Muscle of leg (tissue), 16 donors: ENCODE measurements at places on chromosomes 4 and X. TPM values are rescaled to one million over a fixed set of nuclear protein-coding genes. Genes with fewer than 3 reads are reported as not detected.

- peak; percentile 89 for DNase-seq
Measured at GRCh38 chr4:99946356-99947189, at the start of gene DNAJB14. Gene DNAJB14, minus strand, starts transcription at chr4:99946618. Its CDS starts 47 bp downstream, at chr4:99946571.

GRCh38 chr4:39649639-39650265 is 11.1 kb upstream of the SMIM14 start:
- no peak for DNase-seq

GRCh38 chrX:68659385-68659784 is 11.9 kb downstream of the STARD8 start:
- peak; percentile 82 for DNase-seq

GRCh38 chrX:107571296-107571998 is 56.9 kb upstream of the PRPS1 start:
- DNase-seq, result no peak

GRCh38 chr4:15778289-15779241 is at the start of gene CD38:
Gene CD38, plus strand, starts transcription at chr4:15778328. Its CDS starts 87 bp downstream, at chr4:15778415.
- DNase-seq, result peak; percentile 39

DNA sequence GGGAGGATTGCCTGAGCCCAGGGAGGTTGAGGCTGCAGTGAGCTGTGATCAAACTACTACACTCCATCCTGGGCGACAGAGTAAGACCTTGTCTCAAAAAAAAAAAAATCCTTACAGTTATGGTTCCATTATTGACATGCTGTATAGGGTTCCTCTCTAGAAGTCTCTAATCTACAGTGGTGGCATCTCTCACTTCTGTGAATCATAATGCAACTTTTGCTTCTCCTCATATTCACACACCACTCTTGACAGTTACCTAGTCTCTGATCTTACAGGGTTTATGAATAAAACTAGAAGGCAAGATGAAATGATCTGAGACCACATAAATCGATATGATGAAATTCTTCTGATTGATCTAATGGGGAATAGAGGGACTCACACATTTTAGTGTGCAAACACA is 40.6 kb downstream of the DOCK11 start:
- no peak for DNase-seq

DNA sequence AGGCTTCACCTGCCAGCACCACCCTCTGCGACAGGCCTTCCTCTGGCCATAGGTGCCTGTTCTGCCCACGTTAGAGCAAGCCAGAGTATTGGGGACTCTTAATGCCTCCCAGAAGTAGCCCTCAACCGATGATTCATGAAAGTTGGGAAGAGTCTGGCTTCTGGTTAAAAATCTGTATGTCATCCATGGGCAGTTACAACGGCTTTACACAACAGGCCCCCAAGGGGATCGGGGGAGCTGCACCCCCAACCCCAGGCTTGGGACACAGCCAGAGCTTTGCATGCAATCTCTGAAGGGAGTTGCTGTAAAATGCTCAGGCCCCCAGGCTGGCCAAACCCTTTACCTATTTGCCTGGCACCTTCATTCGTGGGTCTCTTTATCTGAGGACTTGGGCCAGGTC is 5.4 kb upstream of the CYTL1 start:
- DNase-seq, result no peak

GRCh38 chrX:13659063-13659462 is 6.1 kb downstream of the TCEANC start:
- no peak for DNase-seq

GRCh38 chr4:100428051-100428450 is 89.8 kb downstream of the EMCN start:
- no peak for DNase-seq

DNA sequence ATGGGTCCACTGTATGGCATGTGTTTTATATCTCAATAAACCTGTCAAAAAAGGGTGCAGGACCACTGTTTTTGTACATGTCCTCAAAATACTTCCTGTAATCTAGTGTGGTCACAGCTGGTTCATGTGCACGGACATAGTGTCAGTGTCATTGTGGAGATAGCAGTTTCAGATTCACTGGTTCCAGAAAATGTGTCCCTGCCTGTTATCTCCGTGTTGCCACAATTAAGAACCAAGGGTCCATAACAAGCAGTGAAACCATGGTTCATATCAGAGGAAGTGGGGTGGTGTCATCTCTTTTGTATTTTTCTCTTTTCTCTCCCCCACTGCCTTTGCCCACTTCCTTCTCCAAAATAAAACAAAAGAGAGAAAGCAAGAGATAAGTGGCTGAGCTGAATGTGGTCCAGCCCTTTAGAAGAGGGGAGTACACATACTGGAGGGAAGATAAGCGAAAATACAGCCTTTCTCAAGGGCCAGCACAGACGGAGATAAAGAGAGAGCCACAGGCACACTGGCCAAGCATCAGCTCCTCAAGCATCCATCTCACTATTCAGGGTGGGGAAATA is 51.2 kb downstream of the TBL1X start:
- no peak for DNase-seq

GRCh38 chrX:40864972-40865371 is 129.6 kb upstream of the MED14 start:
- peak; percentile 40 for DNase-seq

- peak; percentile 38 for DNase-seq
Measured at GRCh38 chr4:122652379-122652778, 31.5 kb upstream of the IL21 start.

DNA sequence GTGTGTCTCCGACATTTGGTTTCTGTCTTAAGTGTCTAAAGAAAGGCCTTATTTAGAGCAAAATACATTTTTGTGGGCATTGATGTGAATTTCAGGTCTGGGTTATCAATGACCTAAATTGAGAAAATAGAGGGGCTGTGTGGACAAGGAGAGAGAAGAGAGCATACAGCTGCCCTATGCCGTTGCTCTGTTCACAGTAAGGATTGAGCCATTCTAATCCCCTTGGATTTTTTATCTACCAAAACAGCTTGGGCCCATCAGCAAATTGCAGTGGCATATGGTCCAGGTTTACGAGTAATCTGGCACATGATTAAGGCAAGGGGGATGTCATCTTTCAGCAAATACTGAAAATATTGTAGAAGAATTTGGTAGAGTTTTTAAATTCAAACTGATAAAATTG is 210.2 kb downstream of the ANTXR2 start:
- DNase-seq, result no peak

DNA sequence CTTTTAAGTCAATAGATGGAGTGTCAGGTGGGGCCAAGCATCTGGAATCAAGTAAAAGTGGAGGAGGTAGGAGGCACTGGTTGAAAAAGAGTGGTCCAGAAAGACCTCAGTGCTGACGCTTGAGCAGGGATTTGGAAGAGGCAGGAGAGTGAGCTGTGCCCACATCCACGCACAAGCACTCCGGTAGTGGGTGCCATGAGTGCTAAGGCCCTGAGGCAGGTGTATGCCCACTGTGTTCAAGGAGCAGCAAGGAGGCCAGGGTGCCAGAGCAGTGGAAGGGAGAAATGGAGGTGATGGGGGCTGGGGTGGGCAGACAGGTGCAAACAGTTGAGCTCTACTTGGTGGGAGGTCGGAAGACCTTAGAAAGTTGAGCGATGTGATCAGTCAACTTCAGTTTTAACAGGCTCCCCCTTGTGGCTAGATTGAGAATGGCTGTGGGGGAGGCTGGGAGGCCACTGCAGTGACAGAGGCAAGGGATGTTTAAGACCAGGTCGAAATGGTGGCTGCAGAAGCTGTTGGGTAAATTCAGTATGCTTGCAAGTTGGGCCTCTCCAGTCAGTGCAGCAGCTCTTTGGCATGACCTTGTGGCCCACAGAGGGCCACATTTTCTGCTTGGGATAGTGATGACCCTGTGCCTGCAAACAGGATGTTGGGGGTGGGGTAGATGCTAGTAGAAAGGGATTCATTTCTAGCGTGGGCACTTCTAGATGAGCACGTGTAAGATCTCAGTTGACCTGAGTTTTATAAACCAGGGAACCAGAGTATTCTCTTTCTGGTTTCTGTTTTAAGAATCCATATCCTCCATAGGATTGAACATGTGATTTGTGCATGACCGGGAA is 12.7 kb downstream of the TKTL1 start:
- peak; percentile 54 for DNase-seq

GRCh38 chr4:7607156-7607910 is 172.6 kb upstream of the PSAPL1 start:
- peak; percentile 69 for DNase-seq

DNA sequence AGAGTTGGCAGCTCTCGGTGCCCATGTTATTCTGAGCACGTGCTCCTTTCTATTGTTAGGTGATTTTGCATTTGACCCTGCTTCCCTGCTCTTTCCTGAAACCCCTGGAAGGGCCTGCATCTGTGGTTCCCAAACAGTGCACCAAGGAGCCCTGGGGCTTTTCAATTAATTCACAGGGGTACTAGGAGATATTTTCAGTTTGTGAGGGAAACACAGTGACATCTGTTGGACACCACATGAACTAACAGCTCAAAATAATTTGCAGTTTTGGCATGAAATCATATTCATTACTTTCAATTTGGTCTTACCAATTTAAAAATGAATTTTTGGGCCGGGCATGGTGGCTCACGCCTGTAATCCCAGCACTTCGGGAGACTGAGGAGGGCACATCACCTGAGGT is 156.6 kb downstream of the GATB start:
- DNase-seq, result no peak

DNA sequence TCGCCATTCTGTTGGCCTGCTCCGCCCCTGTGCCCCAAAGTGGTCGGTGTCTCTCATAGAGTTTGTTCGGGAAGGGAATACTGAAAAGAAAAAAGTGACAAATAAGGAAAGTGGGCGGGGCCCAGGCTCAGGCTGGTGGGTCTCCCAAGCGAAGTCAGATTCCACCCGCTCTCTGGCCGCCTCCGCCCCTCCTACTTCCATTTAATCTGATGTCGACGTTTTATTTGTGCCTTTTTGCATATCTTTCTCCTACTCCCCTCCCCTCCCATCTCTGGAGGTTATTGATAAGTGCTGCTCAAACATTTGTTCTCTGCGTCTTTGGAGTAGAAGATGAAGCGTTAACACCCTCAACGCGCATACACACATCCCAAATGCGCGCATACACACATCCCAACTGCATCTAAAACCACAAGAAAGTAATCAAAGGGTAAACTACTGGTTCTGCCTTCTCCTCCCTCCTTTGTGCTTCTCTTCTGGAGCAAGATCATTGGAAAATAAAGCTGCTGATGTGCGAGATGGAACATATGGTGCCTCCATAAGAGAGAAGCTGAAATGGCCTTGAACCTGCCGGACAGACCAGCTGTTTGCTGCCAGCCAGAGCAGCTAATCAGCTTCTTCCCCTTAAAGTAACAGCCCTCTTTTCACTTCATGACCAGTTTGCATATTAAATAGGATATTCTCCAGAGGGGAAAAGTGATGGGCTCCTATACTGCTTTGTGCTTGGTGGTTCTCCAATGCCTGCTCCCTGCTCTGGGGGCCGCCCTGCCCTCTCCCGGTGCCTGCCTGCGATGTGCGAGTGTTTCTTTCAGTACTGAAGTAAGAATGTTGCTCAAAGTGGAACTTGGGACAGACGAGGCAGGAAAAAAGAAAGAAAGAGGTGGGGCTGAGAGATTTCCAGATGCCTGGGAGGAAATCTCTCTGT is 3.1 kb downstream of the MAMLD1 start:
- DNase-seq, result peak; percentile 80

DNA sequence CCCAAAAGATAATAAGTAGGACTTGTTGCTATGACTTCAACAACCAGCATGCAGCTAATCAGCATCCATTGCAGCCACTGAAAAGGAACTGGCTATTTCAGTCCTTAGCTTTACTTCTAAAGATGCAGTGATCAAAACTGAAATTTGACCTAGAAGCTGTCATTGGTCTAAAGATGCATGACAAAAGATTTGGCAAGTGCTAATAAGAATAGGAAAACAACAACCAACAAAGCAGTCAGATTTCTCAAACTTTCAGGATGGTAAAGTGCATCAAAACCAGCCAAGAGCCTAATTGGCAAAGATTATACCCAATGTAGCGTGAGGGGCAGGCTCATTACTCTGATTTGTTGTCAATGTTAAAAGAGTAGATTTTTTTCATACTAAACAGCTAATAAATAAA is 77.1 kb upstream of the WDR17 start:
- DNase-seq, result no peak

DNA sequence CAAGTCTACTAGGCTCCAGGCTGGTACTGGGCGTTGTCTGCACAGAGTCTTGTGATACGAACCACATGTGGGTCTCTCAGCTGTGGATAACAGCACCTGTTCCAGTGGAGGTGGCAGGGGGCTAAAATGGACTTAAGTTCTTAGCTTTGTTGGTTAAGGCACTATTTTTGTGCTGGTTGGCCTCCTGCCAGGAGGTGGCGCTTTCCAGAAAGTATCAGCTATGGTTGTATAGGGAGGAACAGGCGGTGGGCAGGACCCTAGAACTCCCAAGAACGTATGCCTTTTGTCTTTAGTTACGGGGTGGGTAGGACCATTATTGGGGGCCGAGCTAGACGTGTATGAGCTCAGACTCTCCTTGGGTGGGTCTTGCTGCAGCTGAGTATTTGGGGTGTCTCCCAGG is 1138.4 kb downstream of the PCDH19 start:
- DNase-seq, result no peak

- DNase-seq, result no peak
Measured at GRCh38 chr4:183181081-183181480, 82.0 kb downstream of the WWC2 start.

The ARR3 gene
- total RNA-seq, result not detected

The NEUROG2 gene
- total RNA-seq, result not detected

The SPON2 gene
- 54.3 TPM for total RNA-seq

The FGF5 gene
- 0.09 TPM for total RNA-seq

The PPP4R3C gene
- not detected for total RNA-seq

The PHF8 gene
- total RNA-seq, result 9.9 TPM

The LUZP4 gene
- not detected for total RNA-seq
